ENCODE measurements at places on chromosomes 12 and 14.

GRCh38 chr14:69956970-69957369 is 77.8 kb downstream of the SMOC1 start:
- no peak for DNase-seq

DNA sequence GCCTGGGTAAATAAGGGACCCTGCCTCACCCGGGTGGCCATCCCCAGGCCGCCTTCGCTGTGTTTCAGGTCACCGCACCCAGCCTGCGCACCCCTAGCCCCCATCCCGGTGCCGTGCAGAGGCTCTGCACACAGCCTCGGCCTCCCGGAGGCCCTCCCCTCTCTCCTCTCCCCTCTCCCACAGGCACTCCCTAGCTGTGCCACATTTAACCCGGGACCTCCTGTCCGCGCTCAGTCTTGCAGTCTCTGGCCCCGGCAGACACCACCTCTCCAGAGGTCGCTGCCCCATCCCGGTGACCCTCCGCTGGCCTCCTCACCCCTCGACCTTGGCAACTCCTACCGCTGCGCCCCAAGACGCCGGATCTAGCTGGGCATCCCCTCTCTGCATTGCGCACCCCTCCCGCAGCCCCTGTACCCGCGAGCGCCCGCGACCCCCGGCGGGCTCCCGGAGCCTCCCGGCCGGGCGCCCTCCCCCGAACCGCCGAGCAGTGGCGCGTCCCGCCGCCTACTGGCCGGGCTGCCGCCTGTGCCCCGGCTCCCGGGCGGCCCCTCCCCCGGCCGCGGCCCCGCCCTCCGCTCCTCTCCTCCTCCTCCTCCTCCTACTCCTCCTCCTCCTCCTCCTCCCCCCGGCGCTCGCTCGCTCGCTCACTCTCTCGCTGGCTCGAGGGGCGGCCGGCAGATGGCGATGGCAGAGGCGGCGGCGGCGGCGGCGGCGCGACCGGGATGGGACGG is 120.7 kb downstream of the AACS start:
- peak; percentile 64 for DNase-seq

GRCh38 chr12:31322801-31323207 is 3.1 kb downstream of the SINHCAF start:
- peak; percentile 37 for DNase-seq

DNA sequence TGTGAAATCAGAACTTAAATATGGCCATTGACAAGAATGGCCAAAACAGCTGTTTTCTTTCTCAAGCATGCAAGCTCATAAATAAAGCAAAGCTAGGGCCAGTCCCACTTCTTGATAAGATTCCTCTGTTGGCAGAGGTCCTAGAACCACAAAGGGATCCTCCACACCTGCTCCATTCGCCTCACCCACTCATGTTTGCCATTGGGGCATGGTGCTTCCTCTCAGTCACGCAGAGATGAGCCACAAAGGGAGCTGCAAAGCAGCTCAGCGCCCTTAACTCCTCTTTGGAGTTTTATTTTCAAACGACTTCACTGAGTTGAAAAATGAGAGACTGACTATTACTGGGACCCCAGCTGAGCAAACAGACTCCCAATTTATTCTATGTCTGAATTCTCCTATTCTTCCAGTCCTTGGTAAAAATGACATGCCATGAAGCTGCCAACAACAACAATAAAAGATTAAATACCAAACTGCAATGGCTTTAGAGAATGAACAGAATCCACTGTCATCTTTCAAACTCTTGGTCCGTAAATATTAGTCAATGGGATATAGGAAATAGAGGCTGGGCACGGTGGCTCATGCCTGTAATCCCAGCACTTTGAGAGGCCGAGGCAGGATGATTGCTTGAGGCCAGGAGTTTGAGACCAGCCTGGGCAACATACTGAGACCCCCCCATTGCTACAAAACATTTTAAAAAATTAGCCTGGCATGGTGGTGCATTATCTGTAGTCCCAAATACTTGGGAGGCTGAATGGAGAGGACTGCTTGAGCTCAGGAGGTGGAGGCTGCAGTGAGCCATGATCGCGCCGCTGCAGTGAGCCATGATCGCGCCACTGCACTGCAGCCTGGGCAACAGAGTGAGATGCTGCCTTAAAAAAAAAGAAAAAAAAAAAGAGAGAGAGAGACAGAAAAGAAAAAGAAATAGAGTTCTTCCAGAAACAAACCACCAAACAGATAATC is 16.4 kb downstream of the MANSC1 start:
- DNase-seq = no peak

GRCh38 chr14:94989946-94990345 is 167.4 kb downstream of the DICER1 start:
- DNase-seq = no peak

Data from muscle of back (tissue), 13 donors.